ENCODE measurements at places on chromosomes 11 and 22.
A peak's percentile ranks its signal among the peaks of the same experiment; 100 is the strongest.

GRCh38 chr11:126265811-126266210, 2.9 kb downstream of the SRPRA start:
- no peak for DNase-seq

DNA sequence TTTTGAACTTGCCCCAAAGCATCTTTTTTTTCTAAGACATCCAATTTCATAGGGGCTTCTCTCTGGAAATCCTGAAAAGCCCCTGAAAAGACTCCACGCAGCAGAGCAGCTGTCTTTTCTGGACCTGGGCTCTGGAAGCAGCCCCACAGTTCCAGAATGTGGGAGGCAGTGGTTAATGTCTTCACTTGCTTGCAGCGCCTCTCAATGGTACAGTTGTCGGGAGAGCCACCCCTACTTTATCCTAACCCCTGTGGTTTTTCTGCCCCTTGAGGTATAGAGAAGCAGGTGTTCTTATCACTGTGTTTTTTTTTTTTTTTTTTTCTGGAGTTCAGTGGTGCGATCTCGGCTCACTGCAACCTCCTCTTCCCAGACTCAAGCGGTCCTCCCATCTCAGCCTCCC, 83.4 kb upstream of the SORL1-AS1 start:
- DNase-seq = no peak

- no peak for DNase-seq
Measured at GRCh38 chr11:79937676-79938334, 497.0 kb upstream of the TENM4 start.

- DNase-seq = no peak
Measured at GRCh38 chr11:3160252-3161031, 4.7 kb downstream of the OSBPL5 start.

DNA sequence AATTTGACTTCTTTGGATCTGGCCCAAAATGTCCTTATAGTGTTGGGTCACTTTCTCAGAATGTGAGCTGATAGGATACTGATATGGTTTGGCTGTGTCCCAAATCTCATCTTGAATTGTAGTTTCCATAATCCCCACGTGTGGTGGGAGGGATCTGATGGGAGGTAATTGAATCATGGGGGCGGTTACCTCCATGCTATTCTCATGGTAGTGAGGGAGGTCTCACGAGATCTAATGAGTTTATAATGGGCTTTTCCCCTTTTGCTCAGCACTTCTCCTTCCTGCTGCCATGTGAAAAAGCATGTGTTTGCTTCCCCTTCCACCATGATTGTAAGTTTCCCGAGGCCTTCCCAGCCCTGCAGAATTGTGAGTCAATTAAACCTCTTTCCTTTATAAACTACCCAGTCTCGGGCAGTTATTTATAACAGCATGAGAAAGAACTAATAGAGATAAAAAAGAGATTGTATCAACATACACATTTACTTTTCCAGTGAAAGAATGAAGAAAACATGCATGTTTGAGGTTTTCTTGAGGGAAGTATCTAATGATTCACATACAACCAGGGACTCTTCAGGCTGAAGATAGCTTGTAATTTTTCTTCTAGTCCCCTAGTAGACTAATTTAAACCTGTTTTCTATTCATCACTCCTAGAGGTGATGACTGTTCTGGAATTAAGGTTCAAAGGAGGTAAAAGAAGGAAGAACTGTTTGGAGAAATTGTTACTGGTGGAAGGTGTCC, 17.3 kb upstream of the CSTF3 start:
- no peak for DNase-seq

GRCh38 chr11:125165111-125165842, 726 bp downstream of the PKNOX2 start:
- DNase-seq = peak; percentile 56

DNA sequence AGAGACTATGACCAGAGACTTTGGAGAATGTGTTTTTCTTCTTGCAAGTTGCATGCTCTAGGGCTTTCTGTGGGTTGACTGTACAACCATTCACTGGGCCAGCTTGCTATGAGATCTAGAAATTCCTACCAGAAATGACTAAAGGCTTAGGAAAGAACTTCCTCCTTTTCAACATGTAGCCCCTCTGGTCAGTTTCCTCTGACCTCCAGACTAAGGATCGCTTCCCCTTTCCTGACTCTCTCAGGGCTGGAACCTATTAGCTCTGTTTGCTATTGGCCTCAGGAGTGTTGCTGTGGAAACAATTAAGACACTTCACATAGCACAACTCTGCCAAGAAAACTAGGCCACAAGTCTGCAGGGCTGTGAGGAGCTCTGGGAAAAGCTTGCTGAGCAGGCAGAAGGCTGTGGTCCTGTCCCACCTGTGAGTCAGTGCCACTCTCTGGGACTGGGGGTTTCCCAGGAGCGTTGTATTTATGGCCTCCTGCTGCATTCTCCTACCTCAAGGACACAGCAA, 10.7 kb downstream of the CRY2 start:
- DNase-seq = no peak

DNA sequence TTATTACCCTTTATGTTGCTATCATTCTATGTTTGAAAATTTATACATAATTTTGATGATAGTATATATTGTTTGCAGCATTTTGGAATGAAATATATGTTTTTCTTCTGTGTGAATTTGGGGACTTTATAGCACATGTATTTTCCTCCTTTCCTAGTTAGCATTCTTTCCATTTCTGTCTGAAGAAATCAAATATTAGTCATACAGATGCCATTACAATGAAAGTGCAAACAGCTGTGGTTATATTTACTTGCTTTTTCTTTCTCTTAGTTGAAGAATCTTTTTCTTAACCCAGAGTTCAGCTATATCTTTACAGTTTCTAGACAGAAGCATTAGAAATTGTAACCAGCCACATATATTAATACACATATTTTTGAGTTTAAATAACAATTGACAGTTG, 753.1 kb upstream of the ARHGAP42 start:
- no peak for DNase-seq

DNA sequence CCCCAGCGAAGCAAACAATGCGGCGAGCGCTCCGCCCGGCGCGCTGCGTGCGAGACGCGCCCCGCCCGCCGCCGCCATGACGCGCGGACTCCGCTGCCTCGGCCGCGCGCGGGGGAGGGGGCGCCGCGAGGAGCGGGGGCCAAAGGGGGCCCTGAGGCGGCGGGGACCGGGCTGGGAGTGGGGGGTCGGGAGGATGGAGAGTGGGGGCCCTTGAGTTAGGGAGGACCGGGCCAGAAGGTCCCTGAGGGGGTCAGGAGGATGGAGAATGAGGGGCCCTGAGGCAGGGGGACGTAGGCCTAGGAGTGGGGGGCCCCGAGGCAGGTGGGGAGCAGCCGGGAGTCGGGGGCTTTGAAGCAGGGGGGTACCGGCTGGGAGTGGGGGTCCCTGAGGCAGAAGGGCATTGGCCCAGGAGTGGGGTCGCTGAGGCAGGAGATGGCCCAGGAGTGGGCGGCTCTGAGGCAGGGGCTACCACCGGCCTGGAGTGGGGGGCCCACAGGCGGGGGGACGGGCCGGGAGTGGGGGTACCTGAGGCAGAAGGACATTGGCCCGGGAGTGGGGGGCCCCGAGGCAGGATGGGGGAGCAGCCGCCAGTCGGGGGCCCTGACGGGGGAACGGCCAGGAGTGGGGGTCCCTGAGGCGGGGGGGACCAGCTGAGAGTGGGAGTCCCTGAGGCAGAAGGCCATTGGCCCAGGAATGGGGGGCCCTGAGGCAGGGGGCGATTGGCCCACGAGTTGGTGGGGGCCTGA, at the start of gene BRD1:
Gene BRD1 (minus strand): TSS at position 21 of the 746 bp plus-strand sequence. CDS start 3,556 bp downstream, outside the sequence.
- peak; percentile 82 for DNase-seq

- no peak for DNase-seq
Measured at GRCh38 chr11:3904228-3904627, 48.8 kb downstream of the STIM1 start.

GRCh38 chr11:70574725-70575347, 176.5 kb downstream of the CTTN start:
- no peak for DNase-seq
